ENCODE measurements at places on chromosomes 5 and 9.

DNA sequence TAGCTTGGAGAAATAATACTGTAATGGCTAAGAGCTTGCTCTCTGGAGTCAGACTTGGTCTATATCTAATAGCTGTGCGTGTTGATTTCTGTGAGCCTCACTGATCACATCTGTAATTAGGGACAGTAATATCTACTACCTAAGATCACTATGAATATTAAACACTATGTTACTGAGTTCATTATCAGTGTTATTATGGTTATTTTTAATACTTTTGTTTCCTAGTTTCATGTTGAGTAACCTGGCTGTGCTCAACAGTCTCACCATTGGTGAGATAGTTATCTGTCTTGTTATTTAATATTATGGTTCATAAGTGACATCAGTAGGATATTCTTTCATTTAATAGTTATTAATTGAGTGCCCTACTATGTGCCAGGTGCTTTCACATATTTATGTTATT is 22.4 kb upstream of the CAVIN4 start:
- no peak for DNase-seq

DNA sequence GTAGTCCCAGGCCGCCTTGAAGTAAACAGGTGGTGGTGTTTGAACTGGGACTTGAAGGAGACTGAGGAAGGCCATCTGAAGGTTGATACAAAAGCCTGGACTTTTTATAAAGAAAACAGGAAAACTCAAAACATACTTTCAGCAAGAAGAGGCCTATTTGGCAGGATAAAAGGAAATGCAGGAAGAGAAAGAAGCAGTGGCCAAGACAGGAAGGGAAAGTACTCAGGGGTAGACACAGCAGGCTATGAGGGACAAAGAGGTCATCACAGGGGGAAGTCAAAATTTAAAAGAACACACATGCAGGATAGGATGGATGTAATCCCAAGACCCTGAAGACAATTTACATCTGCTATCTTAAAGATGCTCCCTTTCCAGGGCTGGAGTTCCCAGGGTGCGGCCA is 13.0 kb downstream of the TLE1 start:
- DNase-seq, result no peak

DNA sequence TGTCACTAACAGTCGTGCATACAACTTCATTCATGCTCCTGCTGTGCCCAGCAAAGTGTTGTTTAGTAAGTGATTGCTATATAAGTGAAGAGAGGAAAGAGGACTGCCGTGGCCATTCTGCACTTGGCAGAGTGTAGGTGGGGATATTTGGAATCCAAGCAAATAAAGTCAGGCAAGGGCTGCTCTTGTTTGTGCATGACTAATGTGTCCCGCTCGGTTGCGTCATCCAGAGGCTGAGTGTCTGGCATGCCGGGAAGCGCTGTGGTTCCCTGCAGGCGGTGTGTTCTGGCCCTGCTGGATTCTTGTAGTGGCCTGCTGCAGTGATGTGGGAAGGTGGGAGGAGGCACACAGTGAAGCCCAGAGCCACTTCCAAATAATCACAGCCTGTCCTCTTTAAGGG is 136.9 kb upstream of the ANKH start:
- DNase-seq, result peak; percentile 78

DNA sequence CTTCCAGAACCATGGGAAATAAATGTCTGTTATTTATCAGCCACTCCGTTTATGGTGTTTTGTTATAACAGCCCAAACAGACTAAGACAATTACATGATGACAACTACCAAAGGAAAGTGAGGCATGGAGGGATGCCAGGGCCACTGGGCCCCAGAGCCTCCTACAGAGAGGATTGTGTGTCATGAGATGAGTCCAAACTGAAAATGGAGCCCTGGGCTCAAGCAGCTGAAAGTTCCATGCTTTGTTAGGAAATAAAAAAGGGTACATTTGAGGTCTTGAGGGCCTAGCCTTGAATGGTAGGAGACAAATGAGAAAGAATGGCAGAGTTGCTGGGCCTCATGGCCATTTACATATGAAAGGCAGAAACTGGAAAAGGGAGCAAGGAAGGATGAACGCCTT is 586.5 kb downstream of the CETN3 start:
- no peak for DNase-seq

DNA sequence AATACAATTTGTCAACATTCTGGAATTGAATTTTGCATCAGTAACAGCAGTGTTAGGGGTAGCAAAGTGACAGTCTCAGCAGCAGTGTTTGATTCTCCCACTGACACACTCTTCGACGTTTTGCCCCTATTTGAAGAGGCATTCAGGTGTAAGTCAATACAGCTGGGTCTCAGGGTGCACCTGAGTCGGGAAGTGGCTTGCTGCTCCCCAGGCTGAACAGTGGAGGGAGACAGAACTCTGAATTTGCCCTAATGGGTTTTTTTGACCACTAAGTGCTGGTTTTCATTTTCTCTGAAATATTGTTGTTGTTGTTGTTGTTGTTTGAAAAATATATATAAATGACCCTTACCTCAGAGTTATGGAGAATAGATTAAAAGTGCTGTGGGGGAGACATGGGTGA is 223.2 kb downstream of the TLR4 start:
- DNase-seq, result no peak

DNA sequence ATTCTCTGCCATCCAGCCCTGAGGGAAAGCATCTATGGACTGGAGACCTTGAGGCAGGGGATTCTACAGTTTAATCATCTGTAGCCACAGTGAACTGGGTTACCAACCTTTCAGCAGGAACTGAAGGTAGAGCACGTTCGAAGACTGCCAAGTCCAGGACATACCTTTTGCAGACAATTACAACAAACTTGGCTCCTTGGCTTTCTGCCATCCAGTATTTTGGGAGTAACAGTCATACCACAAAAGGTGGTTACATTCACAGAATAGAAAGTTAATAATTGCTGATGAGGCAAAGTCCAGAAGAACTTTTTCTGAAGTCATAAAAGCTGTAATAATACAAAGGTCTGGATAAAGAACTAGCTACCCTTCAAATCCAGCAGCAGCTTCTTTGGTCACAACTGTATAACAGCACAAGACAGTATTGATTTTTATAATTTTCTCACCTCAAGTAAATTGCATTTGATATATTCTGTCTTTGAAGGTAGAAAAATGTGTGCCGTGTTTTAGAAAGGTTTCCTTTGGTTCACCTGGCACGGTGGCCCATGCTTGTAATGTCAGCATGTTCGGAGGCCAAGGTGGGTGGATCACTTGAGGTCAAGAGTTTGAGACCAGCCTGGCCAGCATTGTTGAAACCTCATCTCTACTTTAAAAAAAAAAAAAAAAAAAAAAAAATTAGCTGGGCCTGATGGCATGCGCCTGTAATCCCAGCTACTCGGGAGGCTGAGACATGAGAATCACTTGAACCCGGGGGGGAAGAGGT is 236.6 kb downstream of the NR3C1 start:
- DNase-seq, result no peak

GRCh38 chr5:103621548-103621930 is 59.0 kb upstream of the NUDT12 start:
- DNase-seq, result no peak

- DNase-seq, result no peak
Measured at GRCh38 chr9:98958271-98958984, 14.7 kb downstream of the COL15A1 start.

GRCh38 chr9:111805830-111806241 is 11.1 kb upstream of the SHOC1 start:
- peak; percentile 21 for DNase-seq

GRCh38 chr5:118844351-118844750 is 144.0 kb downstream of the DTWD2 start:
- no peak for DNase-seq

DNA sequence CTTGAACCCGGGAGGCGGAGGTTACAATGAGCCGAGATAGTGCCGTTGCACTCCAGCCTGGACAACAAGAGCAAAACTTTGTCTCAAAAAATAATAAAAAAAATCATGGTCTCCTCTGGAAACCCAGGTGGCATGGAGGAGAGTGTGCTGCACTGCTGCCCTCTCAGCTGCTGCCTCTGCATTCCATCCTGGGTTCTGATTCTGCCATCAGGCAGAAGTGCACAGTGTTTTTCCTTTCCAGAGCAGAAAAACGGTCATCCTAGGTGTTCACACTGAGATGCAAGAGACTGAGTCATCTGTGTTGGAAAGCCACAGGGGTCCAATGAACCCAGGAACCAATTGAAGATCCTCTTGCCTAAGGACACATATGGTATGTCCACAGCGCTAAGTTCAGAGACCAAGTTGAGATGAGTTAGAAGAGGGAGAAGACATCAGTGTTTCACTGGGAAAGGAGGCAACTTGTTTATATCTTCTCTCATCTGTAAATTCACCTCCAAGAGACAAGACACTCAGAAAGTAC is 88.8 kb upstream of the DMRT1 start:
- DNase-seq, result no peak

DNA sequence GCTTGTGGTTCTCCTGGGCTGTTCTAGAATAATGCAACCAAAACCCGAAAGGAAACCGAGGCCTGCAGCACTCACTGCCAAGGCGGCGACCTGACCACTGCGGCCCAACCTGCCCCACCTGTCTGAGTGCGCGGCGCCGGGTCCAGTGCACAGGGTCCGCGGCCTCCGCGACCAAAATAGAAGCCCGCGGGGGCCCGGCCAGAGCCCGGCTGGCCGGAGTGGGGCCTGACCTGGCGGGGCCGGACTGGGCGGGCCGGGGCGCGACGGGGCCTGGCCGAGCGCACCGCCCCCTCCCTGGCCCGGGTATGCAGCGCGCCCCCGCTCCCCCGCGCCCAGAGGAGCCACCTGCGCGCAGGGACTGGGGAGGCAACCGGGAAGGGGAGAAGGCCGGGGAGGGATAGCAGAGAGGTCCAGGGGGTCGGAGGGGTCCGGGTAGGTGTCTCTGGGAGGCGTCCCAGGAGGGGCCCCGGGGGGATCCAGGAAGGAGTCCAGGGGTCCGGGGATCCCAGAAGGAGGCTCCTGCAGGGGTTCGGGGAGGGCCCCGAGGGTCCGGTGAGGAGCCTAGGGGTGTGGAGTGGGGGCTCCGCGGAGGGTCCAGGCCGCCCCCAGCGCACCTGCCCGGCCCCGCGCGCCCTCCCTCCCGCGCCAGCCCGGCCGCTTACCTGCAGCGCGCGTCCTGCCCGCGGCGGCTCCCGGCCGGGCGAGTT is 503 bp downstream of the SEMA4D start:
- DNase-seq, result no peak

DNA sequence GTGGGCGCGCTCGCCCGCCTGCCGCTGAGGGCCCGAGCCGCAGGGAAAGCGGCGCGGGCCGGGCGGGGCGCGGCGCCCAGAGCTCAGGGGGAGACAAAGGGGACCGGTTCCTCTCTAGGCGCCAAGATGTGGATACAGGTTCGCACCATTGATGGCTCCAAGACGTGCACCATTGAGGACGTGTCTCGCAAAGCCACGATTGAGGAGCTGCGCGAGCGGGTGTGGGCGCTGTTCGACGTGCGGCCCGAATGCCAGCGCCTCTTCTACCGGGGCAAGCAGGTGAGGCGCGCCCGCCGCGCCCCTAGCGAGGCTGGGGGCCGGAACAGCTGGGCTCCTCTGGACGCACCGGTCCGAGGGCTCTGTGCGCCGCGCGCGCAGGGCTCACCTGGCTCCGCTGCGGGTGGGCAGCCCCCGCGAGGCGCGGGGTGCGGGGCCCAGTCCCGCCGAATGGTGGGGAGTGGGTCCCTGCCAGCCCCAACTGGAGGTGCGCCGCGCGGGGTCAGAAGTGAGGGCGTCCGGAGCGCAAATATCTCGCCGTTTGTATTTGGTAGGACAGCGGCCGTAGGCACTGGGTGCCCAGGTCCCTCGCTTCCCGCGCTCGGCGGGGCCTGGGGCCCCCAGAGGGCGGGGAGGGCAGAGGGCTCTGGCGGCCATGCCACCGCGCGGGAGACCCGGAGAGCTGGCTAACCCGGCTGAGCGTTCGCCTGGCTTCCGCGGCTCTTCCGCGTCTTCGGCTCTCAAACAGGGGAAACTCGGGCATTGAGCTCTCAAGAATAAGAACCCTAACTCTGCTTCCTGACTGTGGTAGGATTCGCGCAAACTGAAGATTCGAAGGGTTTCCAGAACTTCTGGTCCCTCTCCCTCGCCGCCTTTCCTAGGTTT is 607 bp downstream of the UHRF2 start:
- DNase-seq, result peak; percentile 36

GRCh38 chr9:104586496-104587180 is 12.6 kb downstream of the OR13C5 start:
- DNase-seq, result no peak

DNA sequence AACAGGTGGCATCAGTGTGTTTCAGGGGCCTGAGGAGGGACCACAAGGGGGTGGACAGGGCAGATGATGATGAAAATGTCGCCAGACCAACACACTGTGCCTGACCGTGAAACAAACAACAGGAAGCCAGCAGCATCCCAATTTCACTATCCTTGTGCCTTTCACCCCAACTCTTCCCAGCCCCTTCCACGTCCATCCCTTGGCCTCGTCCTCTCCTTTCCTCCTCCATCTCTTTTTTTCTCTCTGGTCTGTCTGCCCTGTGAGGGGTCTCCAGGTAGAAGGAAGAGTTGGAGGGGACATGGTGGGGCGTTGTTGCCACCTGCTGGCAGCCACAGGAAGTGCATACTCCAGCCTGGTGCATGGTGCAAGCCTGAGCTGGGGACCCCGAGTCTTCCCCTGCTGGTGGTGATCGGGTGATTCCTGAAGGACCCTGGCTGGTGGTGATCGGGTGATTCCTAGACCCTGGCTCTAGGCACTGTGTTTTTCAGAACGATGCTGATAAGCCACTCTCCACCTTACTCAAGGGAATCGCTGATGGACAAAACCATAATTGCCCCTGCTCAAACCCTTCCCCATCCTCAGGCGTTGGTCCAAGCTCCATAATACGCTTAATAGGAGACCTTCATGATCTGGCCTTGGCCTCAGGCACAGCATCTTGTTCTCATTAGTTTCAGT is 21.7 kb upstream of the NSD1 start:
- DNase-seq, result peak; percentile 8

GRCh38 chr5:178514851-178515418 is 75.3 kb downstream of the COL23A1 start:
- DNase-seq, result no peak

DNA sequence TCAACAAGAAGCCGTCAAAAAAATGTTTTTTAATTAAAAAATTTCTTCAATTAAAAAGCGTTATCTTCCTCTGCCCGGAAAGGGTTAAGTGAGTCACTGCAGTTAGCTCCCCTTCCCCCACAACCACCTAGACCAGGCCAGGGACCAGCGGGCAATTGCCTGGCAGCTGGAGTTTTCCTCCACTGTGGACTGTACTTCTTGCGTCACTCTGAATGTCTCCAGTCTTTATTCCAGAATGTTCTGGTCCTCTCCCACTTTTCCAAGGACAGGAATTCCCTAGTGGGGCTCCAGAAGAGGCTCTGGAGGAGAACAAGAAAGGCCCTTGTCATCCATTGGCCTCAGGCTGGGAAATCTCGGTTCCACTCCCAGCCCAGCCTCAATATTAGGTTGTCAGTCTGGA is 114.0 kb downstream of the C9orf50 start:
- DNase-seq, result no peak

DNA sequence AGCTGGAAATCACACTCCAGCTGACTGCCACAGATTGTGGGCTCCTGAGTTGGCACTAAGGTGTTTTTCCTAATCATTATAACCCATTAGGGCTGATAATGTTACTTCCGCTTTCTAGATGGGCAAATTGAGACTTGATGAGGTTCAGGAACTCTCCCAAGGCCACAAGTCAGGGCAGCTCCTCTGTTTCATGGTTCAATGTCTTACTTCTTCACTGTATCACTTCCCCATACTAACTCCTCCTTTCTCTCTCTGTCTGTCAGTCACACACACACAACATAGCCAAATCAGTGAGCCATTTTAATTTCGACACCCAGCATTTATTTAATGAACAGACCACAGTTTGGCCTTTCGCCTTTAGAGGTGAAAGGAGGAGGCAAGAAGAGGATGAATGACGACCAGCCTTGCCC is 17.8 kb upstream of the TRAF1 start:
- DNase-seq, result no peak

Data from NCI-H510A treated with DMSO at 0.1 percent for 48 hours (cell line).